ENCODE measurements at places on chromosomes 5 and 9.

- no peak for DNase-seq
These were observed 158.2 kb upstream of the IL12B start for GRCh38 chr5:159488516-159488915.

- DNase-seq, result no peak
These were observed 19.6 kb downstream of the FBXO38 start for GRCh38 chr5:148403344-148403743.

- no peak for DNase-seq
These were observed 292.5 kb downstream of the PARP8 start for GRCh38 chr5:50958852-50959457.

DNA sequence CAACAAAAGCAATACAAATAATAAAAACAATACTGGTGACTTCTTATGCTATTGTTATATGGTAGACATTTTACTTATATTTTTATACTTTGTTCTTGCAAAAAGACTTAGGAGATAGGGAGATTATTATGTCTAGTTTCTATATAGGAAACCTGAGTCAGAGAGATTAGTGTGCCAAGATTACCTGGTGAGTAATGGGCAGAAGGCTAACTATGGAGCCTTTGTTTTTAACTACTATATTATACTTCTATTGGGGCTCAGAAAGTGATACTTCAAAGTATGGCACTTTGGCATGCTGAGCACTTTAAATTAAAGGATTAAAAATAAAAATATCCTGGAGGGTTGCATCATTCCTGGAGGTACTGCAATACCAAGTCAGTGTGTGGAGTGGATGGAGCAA, 117.5 kb upstream of the CLINT1 start:
- DNase-seq, result no peak

DNA sequence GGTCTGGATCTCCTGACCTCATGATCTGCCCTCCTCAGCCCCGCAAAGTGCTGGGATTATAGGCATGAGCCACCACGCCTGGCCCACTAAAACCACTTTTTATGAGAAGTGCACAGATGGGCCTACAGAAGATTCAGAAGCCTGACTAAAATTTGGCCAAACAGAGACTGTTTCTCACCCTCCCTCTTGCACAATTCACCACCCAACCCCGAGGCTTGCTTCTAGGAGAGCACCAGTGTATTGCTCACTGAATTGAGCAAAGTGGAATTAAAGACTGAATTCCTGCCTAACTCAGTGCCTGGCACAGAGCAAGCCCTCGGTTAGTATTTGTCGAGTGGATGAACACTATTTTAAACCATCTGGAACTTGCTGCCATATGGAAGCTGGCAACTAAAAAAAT, 3.4 kb upstream of the DCTN4 start:
- DNase-seq, result no peak

DNA sequence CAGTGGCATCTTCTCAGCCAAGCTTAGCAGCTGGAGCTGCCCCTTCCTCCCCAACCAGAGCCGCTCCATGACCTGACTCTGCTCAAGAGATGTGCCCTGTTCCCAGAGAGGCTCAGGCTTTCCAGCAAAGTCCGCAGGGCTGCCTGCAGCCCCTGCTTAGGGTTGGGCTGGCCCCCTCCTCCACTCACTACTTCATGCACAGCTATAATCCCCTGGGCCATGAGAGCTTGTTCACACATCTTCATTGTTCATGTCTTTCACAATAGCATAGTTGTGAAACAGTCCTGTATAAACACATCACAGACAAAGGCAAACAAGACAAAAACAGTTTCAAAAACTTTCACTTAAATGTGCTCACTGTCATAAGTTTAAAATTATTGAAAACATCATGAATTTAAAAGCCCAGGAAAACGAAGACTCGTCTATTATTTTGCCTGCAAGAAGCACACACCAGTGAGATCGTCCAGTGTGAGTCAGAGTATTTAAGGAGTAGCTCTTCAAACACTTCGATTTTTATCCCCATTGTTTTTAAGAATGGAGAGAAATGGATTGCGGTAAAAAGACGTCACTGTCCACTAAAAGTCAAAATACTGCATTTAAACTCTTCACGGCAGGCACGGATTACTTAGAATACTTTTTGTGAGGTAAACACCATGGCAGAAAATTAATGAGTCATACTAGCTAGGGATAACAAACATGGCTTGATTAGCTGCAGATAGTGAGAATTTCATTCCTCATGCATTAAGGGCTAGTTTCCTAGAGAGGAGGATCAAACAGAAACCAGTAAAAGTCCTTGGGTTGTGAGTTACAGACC, 40.7 kb upstream of the S1PR3 start:
- DNase-seq, result no peak

- DNase-seq, result no peak
These were observed 243.3 kb upstream of the ACTBL2 start for GRCh38 chr5:57725658-57726504.

GRCh38 chr5:37601163-37601562, 222.0 kb downstream of the WDR70 start:
- DNase-seq, result no peak

GRCh38 chr9:37787059-37787458, 2.2 kb upstream of the EXOSC3 start:
- no peak for DNase-seq

GRCh38 chr5:65718576-65719310, 3.2 kb downstream of the SGTB start:
- DNase-seq, result no peak

GRCh38 chr9:7201196-7201595, 443.4 kb downstream of the KDM4C start:
- DNase-seq, result no peak

DNA sequence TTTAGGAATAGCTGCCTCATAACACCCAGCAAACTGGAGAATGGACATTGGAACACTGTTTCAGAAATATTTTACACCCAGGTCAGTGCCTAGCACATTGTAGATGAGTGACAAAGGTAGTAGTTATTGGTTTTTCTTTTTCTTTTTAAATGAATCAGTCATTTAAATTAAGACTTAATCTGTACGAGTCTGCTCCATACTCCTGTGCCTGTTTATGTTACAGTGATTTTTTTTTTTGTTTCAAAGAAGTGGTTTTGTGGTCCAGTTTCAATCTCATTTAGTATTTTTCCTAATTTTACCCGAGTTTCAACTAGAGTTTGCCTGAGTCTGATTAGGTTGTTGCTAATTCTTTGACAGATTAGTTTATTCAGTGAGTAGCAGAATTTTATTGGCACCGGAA, 16.2 kb downstream of the LMNB1 start:
- DNase-seq, result no peak

GRCh38 chr5:40386289-40386688, 293.4 kb upstream of the PTGER4 start:
- DNase-seq, result no peak

DNA sequence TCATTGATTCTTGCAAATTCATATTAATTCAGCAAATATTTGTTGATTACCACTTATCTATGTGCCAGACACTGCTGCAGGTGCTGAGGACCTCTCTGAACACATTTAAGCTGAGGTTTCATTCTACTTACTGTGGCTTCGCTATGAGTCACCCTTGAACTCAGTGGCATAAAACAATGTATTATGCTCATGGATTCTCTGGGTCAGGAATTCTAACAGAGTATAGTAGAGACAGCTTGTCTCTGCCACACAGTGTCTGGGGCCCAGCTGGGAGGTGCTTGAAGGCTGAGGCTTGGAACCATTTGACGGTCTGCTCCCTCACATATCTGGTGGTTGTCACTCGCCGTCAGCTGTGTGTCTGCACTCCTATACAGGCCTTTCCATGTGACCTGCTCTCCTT, 124.3 kb upstream of the NR3C1 start:
- DNase-seq, result no peak

DNA sequence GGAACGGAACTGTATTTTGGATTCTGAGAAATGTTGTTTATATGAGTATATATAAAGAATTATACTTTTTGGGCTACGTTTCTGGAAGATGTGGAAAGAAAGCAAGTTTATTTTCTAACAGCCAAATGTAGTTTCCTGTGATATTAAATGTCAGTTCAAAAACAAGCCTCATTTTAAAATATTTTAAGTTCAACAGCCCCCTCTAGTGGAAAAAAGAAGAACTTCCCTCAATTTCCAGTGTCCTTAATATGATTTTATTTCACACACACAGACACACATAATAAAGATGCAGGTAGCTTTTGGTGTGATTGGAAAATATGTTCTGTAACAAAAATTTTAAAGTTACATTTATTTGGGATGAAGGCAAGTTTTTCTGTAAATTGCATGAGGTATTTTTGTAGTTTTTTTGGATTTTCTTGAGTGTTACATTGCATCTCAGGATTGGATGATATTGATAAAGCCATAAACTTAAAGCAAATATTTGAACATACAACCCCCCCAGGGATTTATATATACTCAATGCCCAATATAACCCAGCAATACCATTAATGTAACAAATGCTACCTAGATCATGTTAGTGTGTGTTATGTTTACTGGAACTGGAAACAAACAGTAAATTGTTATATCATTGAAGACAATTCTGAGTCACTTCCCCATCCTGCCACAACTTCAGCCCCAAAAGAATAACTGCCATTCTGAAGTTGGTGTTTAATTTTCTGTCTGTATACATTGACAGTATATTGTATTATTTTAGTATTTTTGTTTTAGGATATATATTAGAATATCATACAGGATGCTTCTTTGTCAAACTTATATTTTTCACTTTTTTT, 54.0 kb downstream of the CCDC171 start:
- no peak for DNase-seq

DNA sequence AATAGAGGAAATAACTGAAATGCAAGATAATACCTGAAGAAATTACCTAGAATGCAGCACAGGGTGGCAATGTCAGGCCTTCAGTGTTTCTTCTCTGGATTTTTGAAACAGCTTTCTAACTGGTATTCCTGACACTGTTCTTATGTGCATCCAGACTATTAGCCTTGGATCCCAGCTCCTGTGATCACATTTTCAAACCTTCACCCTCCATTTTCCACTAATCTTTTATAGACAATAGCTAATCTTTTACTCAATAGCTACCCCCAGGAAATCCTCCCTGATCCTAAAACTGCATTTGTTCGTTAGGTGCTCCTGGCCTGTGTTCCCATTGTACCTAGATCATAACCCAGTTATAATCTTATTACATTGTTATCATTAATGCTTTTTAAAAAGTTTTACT, 101.5 kb upstream of the DHFR start:
- DNase-seq, result no peak

DNA sequence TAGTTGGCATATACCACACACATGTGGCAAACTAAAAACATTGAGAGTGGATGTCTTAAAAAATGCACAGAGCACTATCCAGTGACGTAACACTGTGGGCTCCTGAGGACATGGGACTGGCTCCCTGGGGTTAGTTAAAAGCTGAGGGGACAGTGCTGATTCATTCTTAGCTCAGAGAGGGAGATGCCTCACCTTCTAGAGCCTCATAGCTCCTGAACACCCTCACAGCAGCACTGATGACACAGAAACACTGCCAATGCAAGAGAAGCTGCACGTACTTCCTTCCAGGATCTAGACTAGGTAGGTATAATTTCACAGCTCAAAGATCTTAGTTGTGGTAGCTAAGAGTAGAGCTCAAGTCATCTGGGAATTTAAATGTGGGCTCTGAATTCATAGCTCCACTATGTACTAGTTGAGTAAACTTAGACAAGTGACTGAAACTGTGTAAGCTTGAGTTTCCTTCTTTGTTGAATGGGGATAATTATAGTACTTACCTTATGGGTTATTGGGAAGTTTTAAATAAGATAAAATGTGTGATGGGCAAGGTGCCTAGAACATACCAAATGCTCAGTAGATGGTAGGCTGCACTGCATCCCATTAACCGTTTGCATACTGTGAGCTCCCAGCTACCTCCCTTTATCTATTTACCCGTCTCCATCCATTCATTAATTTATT, 279.9 kb downstream of the ASTN2 start:
- DNase-seq, result no peak

- DNase-seq, result no peak
These were observed 191.2 kb downstream of the PAX5 start for GRCh38 chr9:36842560-36843530.

- DNase-seq, result no peak
These were observed 149.6 kb downstream of the GAPVD1 start for GRCh38 chr9:125411171-125411756.

- no peak for DNase-seq
These were observed 462.9 kb downstream of the BNC2 start for GRCh38 chr9:16407617-16408016.

DNA sequence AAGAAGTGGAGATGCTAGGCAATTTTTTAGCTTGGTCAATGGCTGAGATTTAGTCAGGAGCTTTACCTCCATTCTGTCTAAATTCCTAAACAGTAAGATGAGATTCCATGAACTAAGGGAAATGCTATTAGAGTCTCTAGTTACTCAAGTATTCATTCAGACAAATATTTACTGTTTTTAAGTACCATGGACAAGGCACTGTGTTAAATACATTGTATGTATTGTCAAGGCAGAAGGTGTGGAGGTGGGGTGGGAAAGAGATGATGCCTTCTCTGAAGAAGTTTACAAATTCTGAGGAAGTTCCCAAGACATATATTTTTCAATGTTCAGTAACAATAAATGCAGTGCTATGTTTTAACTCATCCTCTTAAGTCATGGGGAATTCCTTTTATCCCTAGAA, 459.9 kb upstream of the NMUR2 start:
- no peak for DNase-seq

DNA sequence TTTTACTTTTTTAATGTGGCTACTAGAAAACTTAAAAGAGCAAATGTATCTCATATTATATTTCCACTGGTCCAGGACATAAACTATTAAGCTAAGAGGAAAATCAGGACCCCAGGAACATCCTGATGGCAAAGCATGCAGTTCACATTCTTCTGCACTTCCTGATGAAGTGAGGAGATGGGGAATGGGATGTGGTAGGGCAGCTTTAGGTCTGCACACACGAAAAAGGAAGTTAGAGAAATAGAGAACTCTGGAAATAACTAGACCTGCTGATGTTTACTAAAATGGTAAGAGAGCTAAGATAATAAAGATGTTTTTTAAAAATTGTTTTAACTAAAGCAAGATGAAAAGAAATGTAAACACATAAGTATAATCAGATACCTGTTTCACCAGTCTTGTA, 39.7 kb upstream of the NIPBL start:
- DNase-seq, result no peak

- no peak for DNase-seq
These were observed 60.1 kb upstream of the HSPA9 start for GRCh38 chr5:138635265-138635664.

DNA sequence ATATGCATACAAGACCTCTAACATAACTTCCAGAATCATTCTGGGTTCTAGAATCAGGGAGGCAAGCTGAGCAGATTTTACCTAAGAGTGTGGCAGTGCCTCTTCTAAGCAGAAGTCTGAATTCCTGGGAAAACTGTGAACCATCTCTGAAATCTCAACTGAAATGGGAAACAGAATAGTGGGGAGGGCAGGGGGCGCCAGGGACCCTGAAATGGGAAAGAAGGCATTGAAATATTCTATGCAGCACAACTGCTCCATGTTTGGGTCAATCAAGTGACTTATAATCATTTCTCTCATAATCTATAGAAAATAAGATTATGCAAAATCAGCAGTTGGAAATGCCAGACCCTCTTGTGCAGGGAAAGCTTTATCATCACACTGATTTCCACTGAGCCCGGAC, 156.1 kb downstream of the EBF1 start:
- DNase-seq, result no peak

GRCh38 chr9:129696944-129697655, 31.7 kb downstream of the PRRX2 start:
- DNase-seq, result peak; percentile 20

All from stimulated activated CD4-positive, alpha-beta T cell treated with anti-CD3 and anti-CD28 coated beads, TNF-alpha, amount 100 ng/mL, for 24 hours (primary cell).